ENCODE measurements at places on chromosomes 7 and 10. TPM values are rescaled to one million over a fixed set of nuclear protein-coding genes. Genes with fewer than 3 reads are reported as not detected.

SRRM3 gene
- total RNA-seq, result 0.40 TPM

NYAP1 gene
- 0.23 TPM for total RNA-seq

IQUB gene
- 0.26 TPM for total RNA-seq

TMEM225B gene
- total RNA-seq, result not detected

FRG2B gene
- total RNA-seq, result not detected

ITIH5 gene
- total RNA-seq, result not detected

RELN gene
- 0.63 TPM for total RNA-seq

METTL27 gene
- total RNA-seq, result 3.2 TPM

EVX1 gene
- not detected for total RNA-seq

SKAP2 gene
- 60.7 TPM for total RNA-seq

TMEM254 gene
- 11.7 TPM for total RNA-seq

LDB3 gene
- total RNA-seq, result 0.06 TPM

SNCG gene
- 4.4 TPM for total RNA-seq

OR2A5 gene
- total RNA-seq, result not detected

OAT gene
- 157 TPM for total RNA-seq

CYP3A5 gene
- total RNA-seq, result not detected

GPRIN2 gene
- not detected for total RNA-seq

SORCS1 gene
- total RNA-seq, result not detected

PAPOLB gene
- 0.13 TPM for total RNA-seq

HOXA4 gene
- total RNA-seq, result 8.9 TPM

CTTNBP2 gene
- total RNA-seq, result 7.5 TPM

MIOS gene
- total RNA-seq, result 330 TPM

INA gene
- total RNA-seq, result not detected

PLPP4 gene
- total RNA-seq, result 0.46 TPM

RNF32 gene
- total RNA-seq, result 4.1 TPM

TRIM73 gene
- 0.83 TPM for total RNA-seq

NANOS1 gene
- 0.45 TPM for total RNA-seq

VWC2 gene
- total RNA-seq, result not detected

CTAGE8 gene
- total RNA-seq, result 0.17 TPM

WEE2 gene
- not detected for total RNA-seq

GPR158 gene
- total RNA-seq, result 2.1 TPM

SSC4D gene
- total RNA-seq, result 0.71 TPM

ACTL6B gene
- not detected for total RNA-seq

AP5Z1 gene
- total RNA-seq, result 45.6 TPM

KDM7A gene
- total RNA-seq, result 2.1 TPM

ANKRD1 gene
- 251 TPM for total RNA-seq

CTBP2 gene
- 51.1 TPM for total RNA-seq

TRPV5 gene
- total RNA-seq, result not detected

FOXI2 gene
- not detected for total RNA-seq

HECW1 gene
- total RNA-seq, result not detected

SPDYE1 gene
- total RNA-seq, result not detected

STEAP1 gene
- total RNA-seq, result 33.7 TPM

SMKR1 gene
- total RNA-seq, result 0.71 TPM

Measured in LHCN-M2 (cell line).